A549 (cell line): ENCODE measurements at places on chromosomes 16 and 17. TPM values are rescaled to one million over a fixed set of nuclear protein-coding genes. Genes with fewer than 3 reads are reported as not detected.

CLEC10A gene
- not detected in 3 replicates for polyA plus RNA-seq

CDK12 gene
- polyA plus RNA-seq, result 36.7 to 40.0 TPM (median 37.8 TPM) in 3 replicates

CEMP1 gene
- polyA plus RNA-seq, result not detected in 3 replicates

GRCh38 chr16:89565506-89566372 is 5.3 kb downstream of the RPL13 start:
- peak; percentile 50 for DNase-seq

DNA sequence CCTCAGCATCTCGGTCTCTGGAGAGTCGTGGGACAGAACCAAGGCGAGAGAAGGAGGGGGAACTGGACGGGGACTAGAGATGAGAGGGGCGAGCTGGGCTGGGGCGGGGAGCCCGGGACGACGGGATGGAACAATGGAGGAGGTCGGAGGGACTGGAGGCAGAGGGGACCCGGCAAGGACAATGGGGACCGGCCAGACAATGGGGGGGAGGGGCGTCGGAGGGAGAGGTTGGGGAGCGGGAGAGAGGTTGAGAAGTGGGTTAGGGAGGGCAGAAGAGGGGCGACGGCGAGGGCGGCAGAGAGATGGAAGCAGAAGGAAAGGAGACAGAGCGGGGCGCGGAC is 719 bp downstream of the NGFR start:
- no peak for DNase-seq

DNA sequence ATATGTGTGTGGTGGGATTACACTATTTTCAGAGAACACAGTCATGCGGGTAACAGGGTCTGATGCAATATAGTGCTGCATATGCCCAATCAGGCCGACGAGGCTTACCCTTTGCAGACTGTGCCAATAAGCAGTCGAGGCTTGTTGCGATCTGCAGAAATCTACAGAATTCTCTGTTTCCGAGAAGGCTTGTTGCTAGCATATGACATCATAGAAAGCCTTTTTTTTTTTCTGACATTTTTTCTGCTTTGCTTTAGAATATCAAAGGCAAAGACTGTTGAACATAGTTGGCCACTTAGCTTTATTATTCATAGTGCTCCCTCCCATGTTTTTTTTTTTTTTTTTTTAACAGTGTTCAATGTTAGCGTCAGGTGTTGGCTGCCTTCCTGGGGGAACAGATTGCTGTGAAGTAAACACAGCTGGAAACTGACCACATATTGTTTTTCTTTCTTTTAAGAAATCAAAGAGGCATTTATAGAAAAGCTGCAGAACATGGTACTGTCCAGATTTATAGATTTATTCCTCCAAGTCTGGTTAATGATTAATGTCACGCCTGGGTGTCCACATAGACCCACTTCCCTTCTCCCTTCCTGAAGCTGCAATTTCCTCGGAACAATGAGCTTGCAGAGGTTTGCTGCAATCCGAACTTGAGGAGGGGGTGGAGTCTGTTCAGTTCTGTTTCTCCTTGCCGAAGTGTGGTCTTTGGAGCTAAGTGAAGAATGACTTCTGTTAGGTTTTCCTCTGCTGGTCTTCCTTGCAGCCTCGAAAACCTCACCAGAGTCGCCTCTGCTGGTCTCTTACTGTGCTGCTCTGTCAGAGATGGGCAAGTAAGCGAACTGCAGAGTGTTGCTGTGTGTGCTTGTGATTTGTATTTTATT is 87.3 kb downstream of the MAP2K6 start:
- DNase-seq, result peak; percentile 63

DNA sequence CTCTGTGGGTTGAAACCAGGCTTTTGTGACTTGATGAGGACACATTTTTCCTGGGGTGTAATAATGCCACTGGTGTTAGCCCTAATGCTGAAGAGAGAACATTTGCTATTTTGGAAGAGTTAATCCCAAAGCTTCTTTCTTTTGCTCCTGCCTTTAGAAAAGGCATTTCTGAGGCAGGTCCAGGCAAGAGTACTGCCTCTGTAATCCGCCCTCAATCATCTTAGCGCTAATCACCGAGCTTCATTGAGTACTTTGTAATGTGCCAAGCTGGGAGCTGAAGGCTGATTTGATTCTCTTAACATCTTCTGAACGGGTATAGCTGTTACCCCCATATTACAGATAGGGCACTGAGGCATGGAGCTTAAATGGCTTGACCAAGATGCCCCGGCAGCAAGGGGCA is 60.3 kb downstream of the AKAP1 start:
- DNase-seq, result no peak
